ENCODE measurements at places on chromosomes 4 and X. TPM values are rescaled to one million over a fixed set of nuclear protein-coding genes. Genes with fewer than 3 reads are reported as not detected.

ADH1C gene
- 0.23 TPM for total RNA-seq

MAOA gene
- total RNA-seq = 7.6 TPM

GRCh38 chrX:45447995-45448394 is 247.3 kb upstream of the DIPK2B start:
- no peak for DNase-seq

- DNase-seq = no peak
Measured at GRCh38 chrX:123331859-123332258, 147.8 kb downstream of the GRIA3 start.

GRCh38 chr4:174119051-174119450 is 164.4 kb downstream of the FBXO8 start:
- DNase-seq = no peak

DNA sequence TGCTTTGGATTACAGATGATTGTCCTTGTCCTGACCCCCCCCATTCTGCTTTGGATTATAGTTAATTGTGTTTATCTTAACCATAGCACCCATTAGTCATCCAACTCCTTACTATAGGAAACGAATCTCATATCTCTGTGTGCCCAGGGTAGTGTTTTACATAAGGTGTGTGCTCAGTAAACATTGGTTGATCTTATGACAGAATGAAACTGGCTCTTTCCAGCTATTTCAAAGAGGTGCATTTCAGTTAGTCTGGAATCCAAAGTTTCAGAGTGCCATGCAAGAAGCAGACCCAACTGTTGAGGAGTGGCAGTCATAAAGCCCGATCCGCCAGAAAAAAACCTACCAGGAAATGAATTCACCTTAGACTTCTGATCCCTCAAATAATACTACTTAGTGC is 14.7 kb downstream of the TRIM2 start:
- DNase-seq = no peak

- peak; percentile 56 for DNase-seq
Measured at GRCh38 chr4:1072830-1073446, 40.4 kb downstream of the RNF212 start.

- DNase-seq = no peak
Measured at GRCh38 chr4:180960743-180961401, 1282.3 kb upstream of the TENM3 start.

GRCh38 chrX:115583496-115584004 is 22.6 kb downstream of the PLS3 start:
- no peak for DNase-seq

DNA sequence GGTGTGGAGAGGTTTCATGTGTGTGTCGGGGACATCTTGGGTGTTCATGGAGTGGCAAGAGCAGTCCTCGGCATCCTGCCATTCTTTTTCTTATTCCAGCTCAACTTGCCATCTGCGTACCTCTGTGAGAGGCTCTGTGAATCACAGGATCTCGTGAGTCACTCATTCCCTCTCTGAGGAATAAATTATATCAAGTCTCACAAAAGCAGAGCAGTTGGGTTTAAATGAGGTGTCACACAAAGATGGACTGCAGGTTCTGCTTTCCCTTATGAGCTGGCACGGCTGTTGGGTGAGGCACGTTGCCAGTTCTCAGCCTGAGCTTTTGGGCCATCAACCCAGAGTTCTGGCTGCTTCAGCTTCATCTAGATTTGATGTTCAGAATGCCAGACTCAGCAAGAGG is 6.8 kb upstream of the OCIAD2 start:
- no peak for DNase-seq

- DNase-seq = no peak
Measured at GRCh38 chr4:508675-509638, 9.9 kb downstream of the PIGG start.

DNA sequence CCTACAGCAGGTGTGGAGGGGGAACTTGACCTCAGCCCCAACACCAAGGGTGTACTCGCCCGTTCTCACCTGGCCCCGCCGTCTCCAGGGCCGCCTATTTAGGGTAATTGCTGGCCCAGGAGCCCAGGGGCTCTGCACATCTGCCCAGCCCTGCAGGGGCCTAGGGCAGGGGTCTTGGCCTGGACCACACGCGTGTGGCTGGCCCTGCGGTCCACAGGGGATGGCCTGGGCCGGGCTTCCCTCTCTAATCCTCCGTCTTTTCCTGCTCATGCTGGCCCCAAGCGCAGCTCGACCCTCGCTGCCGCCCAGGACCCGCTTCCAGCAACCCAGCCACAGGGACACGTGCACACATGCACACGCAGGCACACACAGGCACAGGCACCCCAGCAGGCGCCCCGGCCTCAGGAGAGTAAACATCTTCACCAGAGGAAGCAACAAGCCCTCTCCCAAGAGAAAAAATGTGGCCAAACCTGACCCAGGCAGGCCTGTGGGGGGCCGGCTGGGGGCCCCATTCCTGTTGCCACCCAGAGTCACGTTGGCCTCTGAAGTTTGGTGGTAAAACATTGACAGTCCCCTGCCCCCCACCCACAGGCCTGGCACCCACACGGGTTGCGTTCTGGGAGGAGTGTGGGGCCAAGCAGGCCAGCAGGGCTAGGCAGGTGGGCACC is 24.6 kb upstream of the FGFR3 start:
- no peak for DNase-seq

DNA sequence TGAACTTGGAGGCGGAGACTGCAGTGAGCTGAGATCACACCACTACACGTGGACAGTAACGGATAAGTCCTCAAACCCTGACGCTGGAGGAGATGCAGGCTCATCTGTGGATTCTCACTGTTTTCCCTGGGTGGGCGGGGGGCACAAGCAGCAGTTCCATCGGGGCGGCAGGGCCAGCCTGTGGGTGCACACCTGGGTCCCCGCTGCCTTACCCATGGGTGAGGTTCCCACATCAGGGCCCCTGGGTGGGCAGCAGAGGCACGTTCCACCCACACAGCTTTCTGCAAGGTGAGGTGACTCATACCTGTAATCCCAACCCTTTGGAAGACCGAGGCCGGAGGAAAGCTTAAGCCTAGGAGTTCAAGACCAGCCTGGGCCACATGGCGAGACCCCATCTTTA is 56.6 kb upstream of the MXD4 start:
- no peak for DNase-seq

- no peak for DNase-seq
Measured at GRCh38 chr4:66640233-66640990, 904.9 kb downstream of the CENPC start.

GRCh38 chrX:30620125-30620524 is 33.1 kb upstream of the GK start:
- DNase-seq = no peak
